HuH-7 (cell line): ENCODE measurements at places on chromosomes 2 and 18.

- no peak for DNase-seq
Measured at GRCh38 chr2:10911291-10912075, at the start of gene KCNF1. Gene KCNF1, plus strand, starts transcription at chr2:10911934. Its CDS starts 493 bp downstream, at chr2:10912427.

DNA sequence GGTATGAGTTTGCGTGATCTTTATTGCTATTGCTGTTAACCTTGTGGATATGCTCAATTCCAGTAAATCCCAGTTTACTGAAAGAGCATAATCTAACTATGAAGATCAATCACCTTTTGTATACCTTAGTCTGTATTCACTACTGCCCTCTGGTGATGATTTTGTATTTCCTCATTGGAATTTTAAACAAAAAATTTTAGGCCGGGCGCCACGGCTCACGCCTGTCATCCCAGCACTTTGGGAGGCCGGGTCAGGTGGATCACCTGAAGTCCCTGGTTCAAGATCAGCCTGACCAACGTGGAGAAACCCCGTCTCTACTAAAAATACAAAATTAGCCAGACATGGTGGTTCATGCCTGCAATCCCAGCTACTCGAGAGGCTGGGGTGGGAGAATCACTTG is 5.1 kb downstream of the COMMD1 start:
- DNase-seq: no peak

- no peak for DNase-seq
Measured at GRCh38 chr18:46373791-46374190, 269.6 kb downstream of the HAUS1 start.

GRCh38 chr2:134440336-134440909 is 186.6 kb downstream of the MGAT5 start:
- DNase-seq: no peak

- no peak for DNase-seq
Measured at GRCh38 chr2:199446996-199447576, 10.7 kb downstream of the SATB2 start.

GRCh38 chr2:218419630-218420216 is 800 bp downstream of the VIL1 start:
- DNase-seq: no peak

GRCh38 chr2:166117491-166117890 is 10.3 kb downstream of the SCN1A start:
- DNase-seq: no peak

GRCh38 chr2:217105733-217106649 is 246.1 kb upstream of the TNP1 start:
- DNase-seq: no peak
